ENCODE measurements at places on chromosomes 7 and 10.

- no peak for DNase-seq
These were observed 127.1 kb downstream of the CDK14 start for GRCh38 chr7:90723233-90723632.

DNA sequence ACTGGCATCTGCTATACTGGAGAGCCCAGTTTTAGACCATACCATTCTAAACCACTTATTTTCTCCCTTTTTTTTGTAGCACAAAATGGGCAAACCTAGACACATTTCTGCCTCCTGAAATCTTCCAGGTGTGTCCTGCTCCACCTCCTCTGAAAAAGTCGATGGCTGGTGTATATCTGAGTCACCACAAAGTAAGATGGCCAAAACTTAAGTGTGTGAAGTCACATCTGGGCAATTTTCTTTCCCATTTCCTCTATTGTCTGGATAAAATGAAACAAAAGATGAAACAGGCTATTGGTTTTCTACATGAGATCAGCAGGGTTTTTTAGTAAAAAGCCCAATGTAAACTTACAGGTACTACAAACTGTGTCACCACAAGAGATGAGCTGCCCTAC, 65.5 kb downstream of the OSBPL3 start:
- DNase-seq: no peak

DNA sequence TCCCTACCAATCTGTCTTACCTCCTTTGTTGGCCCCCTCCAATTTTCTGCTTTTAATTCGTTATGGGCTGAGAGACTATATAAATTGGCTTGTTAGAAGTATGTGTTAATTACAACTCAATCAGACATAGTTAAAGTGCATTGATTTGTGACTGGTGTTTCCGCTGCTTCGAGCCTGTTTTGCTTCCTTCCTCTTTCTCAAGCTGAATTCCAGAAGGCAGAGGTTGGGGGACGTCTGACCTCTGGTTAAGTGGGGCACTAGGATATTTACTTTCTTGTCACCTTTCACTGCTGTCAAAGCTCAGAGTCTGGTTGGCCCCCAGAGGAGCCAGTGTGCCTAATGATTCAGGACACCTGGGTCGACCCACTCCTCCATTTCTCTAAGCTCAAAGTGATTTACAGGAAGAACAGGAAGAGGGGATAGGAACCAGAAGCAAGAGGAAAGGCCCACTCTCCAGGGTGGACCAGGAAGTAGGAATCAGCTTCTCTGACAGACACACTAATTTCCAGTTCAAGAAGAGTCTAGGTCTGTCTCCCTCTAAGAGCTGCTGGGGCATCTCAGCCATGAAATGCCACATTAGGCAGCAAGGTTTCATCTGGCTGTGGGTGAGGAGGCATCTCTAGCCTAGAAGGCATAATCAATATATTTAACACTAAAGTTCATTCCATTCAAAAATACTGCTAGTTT, 397.2 kb upstream of the NPVF start:
- DNase-seq: no peak

GRCh38 chr10:122373721-122374120, 787 bp upstream of the PLEKHA1 start:
- DNase-seq: no peak

- no peak for DNase-seq
These were observed 111.2 kb downstream of the ZMYND11 start for GRCh38 chr10:246431-246830.

DNA sequence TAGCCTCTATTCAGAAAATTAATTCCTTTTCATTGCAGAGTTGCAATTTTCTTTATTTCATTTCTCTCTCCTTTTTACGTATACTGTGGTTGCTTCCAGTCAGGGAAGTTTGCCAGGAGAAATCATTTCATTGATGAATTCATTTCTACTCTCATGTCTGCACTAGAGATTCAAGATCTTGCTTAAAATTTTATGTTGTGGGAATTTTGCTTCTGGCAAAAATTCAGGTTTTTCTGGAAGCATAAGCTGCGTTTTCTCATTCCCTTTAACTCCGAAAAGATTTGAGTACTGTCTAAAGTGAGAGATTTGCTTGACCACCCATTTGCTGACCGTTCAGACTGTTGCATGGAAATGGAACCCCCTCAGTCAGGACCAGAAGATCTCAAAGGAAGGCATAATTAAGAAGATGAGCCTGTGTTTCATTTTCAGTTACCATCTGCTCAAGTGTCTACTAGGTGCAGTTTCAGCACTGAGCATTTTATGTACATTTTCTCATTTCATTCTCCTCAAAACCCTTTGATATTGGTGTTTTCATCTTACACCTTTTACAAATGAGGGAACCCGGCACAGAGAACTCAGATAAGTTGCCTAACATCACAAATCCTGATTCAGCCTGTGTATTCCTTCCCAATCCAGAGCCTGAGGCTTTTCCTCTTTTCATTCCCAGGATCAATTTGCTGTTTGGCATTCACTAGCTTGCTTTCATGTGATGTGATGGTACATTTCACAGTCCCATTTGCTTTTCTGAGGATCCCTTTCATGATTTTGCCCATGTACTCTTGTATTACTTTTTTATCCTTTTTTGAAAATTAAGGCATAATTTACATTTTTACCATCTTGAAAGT, 3.9 kb downstream of the PTPRZ1 start:
- no peak for DNase-seq

- no peak for DNase-seq
These were observed 131.6 kb upstream of the MGMT start for GRCh38 chr10:129335396-129335795.

- DNase-seq: no peak
These were observed 34.1 kb downstream of the PRKG1 start for GRCh38 chr10:51108406-51108805.

DNA sequence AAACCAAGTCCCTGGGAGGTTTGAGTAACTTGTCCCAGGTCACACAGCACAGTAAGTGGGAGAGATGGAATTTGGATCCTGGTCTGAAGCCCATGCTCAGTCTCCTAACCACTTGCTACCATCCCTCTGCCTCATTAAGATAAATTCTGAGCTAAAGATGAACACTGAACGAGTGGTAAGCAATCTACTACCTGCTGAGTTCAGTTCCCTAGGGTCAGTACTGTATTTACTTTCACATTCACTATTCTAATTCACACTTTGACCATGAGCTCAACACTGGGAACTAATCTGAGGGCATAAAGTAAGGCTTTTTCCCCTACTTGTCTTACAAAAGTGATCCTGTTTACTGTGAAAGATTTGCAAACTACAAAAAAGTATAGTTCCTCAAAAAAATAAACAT, 2.4 kb downstream of the UROS start:
- DNase-seq: no peak

- no peak for DNase-seq
These were observed 29.0 kb downstream of the FOXK1 start for GRCh38 chr7:4711093-4711492.

- no peak for DNase-seq
These were observed 82.6 kb upstream of the ABCB5 start for GRCh38 chr7:20532890-20533289.

Measured in activated gamma-delta T cell treated with Interleukin-2 at 50 U/mL for 16 hours (primary cell).